Kidney (tissue), 22 donors: ENCODE measurements at places on chromosomes 16 and 17.

GRCh38 chr17:71845337-71845736 is 275.5 kb upstream of the SOX9 start:
- DNase-seq: no peak

- DNase-seq: no peak
Measured at GRCh38 chr17:67753026-67753425, 35.3 kb downstream of the NOL11 start.

GRCh38 chr17:81868674-81869220 is 2.4 kb downstream of the ARHGDIA start:
- DNase-seq: no peak

DNA sequence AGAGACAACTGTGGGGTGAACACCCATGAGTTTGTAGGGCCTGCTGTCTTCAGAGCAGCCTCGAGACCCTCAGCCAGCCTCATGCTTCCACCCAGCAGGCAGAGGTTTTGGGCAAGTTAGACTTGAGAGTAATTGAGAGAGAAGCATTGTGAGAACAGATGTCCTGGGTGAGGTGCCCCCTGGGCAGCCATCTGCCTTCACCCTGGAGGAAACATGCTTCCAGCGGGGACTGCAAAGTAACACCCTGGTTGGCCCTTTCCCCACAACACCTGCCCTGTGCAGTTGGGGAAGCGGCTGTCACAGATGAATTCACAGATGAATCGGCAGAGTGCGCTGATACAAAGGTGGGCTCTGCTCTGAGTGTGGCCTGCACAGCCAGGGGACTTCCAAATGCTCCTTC is 23.4 kb downstream of the ATPAF2 start:
- no peak for DNase-seq

GRCh38 chr16:85327731-85328675 is 215.7 kb upstream of the CIBAR2 start:
- DNase-seq: peak; percentile 77

- DNase-seq: peak; percentile 46
Measured at GRCh38 chr16:4323071-4323844, 7.4 kb downstream of the GLIS2 start.

DNA sequence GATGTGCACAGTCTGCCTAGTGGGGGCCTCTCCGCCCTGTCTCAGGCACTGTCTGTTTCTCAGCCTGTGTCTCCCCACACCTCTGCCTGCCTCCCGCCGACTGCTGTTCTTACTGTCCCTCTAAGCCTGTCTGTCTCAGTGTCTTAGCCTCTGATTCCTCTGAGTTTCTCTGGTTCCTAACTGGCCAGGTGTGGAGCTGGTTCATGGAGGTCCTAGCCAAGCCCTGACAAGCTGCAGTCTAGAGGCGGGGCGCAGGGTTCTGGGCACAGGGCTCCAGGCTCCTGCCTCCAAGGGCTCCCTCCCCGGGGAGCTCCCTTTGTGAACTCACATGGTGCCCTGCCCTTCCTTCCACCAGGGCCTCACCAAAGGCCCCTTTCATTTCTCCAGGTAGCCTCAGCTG is 19.4 kb downstream of the C17orf100 start:
- DNase-seq: no peak

DNA sequence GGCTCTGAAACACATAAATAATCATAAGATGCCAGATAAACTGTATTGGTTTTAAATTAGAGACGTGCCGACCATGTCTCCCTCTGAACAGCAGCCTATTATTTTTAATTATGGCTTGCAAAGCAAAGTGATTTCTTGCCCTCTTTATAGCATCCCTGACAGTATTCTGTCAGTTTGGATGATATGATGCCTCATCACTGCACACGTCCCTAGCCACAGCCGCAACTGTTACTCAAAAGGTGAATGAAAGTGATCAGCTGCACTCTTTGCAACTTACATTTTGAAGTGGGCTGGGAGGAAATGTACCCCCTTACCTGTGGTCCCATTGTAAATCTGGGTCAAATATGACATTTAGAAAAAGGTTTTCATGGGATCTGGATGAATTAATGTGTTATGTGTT is 389.9 kb downstream of the MAF start:
- no peak for DNase-seq

GRCh38 chr17:10120749-10121148 is 77.7 kb downstream of the GAS7 start:
- no peak for DNase-seq

GRCh38 chr17:79123988-79124387 is 49.4 kb downstream of the ENGASE start:
- DNase-seq: no peak

GRCh38 chr17:65312718-65313377 is 175.7 kb downstream of the RGS9 start:
- DNase-seq: no peak

DNA sequence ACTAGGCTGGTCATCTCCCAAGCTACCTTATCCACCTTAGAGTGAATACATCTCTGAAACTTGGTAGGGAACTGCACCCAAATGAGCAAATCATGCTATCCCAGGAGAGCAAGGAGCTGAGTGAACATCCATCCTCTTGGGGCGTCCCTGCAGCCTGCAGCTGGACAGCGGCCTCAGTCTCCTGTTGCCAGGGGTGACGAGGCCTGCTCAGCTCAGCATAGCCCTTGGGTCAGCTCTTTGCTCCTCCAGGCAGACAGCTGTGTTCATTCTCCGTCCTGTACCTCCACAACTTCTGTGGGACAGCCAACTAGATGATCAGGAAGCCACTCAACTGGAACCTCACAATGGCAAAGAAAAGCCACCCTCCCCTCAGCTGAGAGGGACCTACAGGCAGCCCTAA is 111.9 kb downstream of the SOCS1 start:
- no peak for DNase-seq

- DNase-seq: no peak
Measured at GRCh38 chr17:17347956-17348871, 45.0 kb downstream of the NT5M start.

- DNase-seq: no peak
Measured at GRCh38 chr16:60405286-60405685, 1631.0 kb downstream of the CDH8 start.

DNA sequence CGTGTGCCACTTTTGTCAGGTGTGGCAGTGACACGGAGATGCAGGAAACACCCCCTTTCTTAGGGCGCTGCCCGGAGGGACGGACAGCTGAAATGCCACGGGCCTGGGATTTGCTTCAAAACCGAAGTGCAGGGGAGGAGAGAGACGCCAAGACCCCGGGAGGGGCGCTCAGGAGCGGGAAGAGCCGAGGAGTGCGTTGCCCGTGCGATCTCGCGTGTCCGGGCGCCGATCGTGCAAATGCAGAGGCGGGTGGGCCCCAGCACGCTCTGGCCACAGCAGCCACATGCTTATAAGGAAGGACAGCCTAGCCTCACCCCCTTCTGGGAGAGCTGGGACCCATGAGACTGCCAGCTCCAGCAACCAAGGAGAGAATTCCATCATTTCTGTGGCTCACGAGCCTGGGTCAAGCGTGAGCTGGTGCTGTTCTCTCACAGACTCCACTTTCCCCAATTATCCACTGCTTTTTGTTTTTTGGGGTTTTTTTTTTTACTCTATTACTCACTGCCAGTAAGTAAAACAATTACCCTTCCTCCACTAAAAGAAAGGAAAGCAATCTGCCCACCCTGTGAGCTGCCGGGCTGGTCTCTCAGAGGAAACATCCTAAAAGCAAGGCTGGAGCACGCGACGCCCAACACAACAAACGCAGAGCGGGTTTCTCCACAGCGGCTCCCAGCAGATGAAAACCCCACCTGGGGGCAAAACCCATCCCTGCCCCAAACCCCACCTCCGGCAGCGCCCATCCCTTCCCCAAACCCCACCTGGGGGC is 27.2 kb upstream of the C16orf95 start:
- DNase-seq: no peak

DNA sequence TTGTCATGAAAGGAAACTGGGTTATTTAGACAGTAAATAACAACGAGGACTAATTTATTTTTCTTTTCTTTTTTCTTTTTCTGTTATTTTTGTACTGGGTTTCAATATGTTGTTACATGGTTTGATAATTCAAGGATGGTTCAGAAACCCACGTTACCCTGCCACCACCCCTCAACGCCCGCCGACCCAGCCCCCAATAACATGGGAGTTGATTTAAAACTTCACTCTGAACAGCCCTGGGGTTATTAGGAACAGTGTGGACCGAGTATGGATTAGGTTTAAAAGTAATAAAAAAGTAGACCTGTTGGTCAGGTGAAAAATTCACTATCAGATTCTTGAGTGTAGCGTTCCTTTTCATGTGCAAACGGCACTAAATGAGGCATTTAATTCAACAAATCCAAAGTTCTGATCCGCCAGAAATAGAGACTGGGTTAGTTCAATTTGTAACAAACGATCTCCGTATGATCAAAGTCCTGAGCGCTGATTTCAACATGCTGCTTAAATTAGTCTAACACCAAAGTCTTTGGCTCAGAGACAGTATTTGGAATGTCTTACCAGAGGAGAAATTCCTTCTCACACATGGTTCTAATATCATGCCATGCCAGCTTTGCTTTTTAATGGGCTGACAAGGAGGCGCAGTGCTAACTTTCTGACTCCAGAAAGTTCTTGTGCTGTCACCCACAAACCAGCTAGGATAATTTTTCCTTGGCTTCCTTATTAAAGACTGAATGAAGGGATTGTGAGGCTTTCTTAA is 173.1 kb upstream of the IRX3 start:
- no peak for DNase-seq

DNA sequence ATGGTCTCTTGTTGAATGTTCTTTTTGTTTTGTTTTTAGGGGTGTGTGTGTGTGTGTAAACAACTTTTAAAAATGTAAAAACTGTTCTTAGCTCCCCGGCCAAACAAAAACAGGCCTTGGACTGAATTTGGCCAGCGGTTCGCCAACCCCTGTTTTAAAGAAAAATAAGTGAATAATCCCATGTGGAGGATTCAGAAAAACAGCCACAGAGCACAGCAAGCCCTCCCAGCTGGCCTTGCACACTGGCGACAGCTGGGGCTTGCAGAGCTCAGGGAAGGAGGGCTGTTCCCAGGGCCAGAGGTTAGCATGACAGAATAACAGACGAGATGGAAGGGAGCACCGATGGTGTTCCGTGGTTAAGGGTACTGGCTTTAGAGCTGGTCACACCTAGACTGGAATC is 39.0 kb downstream of the EMP2 start:
- no peak for DNase-seq

DNA sequence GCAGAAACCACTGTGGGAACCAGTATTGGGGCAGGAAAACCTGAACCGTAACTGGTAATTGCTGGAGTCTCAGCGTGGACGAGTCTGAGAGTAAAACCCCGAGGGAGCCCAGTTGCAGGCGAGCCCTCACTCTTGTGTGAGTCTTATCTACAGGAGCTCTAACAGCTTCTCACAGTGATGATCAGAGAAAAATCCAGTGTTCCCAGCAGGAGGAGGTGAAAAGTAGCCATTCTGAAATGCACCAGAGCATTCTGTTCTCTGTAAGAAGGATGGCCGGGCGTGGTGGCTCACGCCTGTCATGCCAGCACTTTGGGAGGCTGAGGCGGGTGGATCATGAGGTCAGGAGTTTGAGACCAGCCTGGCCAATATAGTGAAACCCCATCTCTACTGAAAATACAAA is 161.2 kb downstream of the COPRS start:
- DNase-seq: no peak

GRCh38 chr17:50164697-50164988 is 1.2 kb upstream of the SGCA start:
- DNase-seq: no peak

DNA sequence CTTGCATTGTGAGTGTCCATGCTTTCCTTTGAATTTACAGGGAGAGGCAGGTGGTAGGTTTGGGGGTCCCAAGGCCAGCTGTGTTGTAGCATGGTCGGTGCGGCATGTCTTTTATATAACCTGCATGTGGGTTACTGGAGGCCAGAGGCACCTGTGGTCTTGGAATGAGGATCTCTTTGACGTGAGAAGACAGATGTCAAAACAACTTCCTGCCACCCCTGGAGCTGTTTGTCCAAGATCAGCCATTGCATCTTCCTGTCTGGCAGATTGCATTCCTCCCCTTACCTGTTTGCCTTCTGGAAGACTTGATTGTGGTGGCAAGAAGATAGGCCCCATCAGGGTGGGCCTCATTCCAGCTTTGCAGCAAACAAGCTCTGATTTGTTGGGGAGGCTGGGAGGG is 175.1 kb downstream of the MSI2 start:
- no peak for DNase-seq

DNA sequence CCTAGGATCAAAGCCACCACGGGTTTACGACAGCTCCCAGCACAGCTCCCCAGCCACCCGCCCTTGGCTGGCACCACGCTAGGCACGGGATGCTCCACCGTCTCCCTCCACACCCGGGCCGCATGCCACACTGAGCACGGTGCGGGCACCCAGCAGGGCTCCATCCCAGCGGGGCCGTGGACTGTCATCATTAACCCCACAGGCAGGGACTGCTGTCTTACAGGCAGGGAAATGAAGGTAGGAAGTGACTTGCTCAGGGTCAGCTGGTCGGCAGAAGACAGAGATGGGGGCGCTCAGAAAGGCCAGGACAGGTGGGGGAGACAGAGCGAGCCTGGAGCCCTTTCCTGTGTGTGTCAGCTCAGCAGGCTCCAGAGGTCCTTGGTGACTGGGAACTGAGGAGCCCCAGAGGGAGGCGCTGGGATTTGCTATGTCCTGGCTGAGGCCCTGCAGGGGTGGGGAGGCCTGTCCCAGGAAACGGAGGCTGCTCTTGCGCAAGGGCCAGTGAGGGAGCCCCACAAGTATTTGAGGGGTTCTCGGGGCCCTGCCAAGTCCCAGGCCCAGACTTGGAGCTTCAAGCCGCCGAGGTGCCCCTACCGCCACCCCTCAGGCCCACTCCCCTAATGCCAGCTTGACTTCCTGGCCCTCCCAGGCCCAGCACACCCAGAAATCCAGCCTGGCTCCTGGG is 3.2 kb downstream of the UBALD1 start:
- peak; percentile 79 for DNase-seq

DNA sequence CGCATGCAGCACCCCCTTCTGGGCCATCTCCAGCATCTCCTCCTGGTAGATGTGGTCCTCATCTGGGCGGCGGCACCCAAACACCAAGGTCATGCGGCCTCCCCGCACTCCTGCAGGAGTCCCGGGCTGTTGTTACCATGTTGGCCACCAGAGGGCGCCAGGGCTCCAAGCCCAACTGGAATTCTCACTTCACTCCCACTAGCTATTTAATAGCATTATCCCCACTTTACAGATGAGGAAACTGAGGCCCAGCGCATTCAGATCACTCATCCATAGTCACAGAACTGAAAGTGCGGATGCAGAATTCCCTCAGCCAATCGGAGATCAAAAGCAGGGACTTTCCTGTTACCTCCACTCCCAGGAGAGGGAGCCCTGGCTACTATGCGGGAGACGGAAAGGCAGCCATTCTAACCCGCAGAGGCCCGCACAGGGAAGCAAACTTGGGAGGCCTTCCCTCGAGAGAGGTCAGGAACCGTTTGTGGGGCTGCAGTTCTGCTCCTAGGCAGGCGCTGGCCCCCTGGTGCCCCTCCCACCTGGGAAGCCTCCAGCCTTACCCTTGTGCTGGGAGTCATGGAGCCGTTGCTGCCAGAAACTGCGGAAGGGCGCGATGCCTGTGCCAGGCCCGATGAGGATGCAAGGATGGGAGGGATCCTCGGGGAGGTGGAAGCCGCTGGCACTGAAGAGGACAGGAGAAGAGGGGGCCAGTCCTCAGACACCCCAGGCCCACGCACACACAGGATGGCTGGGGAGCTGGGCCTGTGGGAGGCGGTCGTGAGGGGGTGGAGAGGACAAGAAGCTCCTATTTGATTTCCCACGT is 40.1 kb downstream of the NOS2 start:
- peak; percentile 49 for DNase-seq
